ENCODE measurements at places on chromosomes 4 and X. TPM values are rescaled to one million over a fixed set of nuclear protein-coding genes. Genes with fewer than 3 reads are reported as not detected.

The MAGEE1 gene
- 4.4 TPM for total RNA-seq

The LPAR4 gene
- total RNA-seq = 2.9 TPM

The C4orf46 gene
- 14.5 TPM for total RNA-seq

- H3K36me3 ChIP-seq = no peaks in the 10 kb centered on the region
- no peak overlapping the region for H3K27ac ChIP-seq
- no peak overlapping the region for H3K4me3 ChIP-seq
- no peaks in the 10 kb centered on the region for H3K4me1 ChIP-seq
Measured at GRCh38 chr4:101014417-101014816, 332.9 kb downstream of the PPP3CA start.

All from endodermal cell (in vitro differentiated cells).